ENCODE measurements at places on chromosomes 4 and X. TPM values are rescaled to one million over a fixed set of nuclear protein-coding genes. Genes with fewer than 3 reads are reported as not detected.

DNA sequence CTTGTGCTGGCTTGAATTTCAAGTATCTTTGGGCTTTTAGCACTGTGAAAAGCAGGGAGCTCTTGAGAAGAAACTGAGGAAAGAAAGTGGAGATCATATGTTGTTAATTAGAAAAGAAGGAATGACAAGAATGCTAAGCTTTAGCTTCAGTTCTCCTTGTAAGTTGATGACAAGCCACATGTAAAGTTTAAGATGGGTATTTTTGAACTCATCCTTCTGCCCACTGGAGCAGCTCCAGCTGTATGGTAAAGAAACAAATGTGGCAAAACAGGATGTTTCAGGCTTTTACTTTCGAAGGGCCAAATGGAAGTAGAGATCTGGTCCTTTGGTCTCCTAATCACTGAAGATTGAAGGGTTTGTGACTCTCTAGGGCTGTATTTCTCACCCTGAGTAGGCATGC is 137.8 kb downstream of the GUCY2F start:
- H3K4me1 ChIP-seq, result no peaks in the 10 kb centered on the region
- H3K27ac ChIP-seq, result no peak overlapping the region
- DNase-seq, result no peak
- H3K27me3 ChIP-seq, result no peaks in the 10 kb centered on the region

GRCh38 chrX:12370497-12370986 is 232.3 kb downstream of the FRMPD4 start:
- no peak overlapping the region for H3K4me3 ChIP-seq
- DNase-seq, result no peak
- no peaks in the 10 kb centered on the region for H3K36me3 ChIP-seq
- peaks cover 33% of the 10 kb centered on the region for H3K27me3 ChIP-seq
- H3K27ac ChIP-seq, result no peak overlapping the region
- H3K4me1 ChIP-seq, result no peaks in the 10 kb centered on the region

GRCh38 chr4:152153476-152154270 is 382.2 kb downstream of the FBXW7 start:
- H3K27me3 ChIP-seq, result no peaks in the 10 kb centered on the region
- DNase-seq, result no peak
- H3K27ac ChIP-seq, result no peak overlapping the region
- H3K4me1 ChIP-seq, result no peaks in the 10 kb centered on the region
- no peak overlapping the region for H3K4me3 ChIP-seq
- no peaks in the 10 kb centered on the region for H3K36me3 ChIP-seq

DNA sequence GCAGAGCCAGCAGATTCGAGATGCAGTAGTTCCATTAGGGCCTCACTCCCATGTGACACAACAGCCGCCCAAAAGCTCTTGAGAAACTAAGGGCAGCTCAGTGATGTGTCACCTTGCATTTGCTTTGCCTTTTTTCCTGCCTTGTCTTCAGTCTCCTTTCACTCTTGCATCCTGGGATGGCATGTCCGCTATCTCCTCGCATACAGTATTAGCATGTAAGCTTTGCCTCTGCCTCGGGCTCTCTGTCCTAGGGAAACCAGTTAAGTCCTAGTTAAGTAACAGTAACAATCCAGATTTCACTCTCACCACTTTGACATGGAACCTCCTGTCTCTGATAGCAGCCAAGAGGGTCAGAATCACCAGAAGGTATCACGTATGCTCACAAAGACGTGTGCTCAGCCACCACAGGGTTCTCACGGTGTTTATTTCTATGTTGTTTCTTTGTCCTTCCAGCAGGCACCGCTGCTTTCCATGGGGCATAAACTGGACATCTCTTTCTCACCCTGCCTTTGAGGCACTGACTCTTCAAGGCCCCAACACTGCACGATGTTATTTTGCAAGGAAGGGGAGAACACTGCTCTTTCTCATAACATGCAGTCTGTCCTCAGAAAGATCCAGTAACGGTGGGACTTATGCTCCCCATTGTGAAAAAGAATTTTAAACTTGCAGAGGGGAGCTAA is 26.7 kb upstream of the SORBS2 start:
- peak overlapping the region; percentile 76 for H3K27ac ChIP-seq
- no peaks in the 10 kb centered on the region for H3K36me3 ChIP-seq
- DNase-seq, result no peak
- H3K4me3 ChIP-seq, result no peak overlapping the region

Gene UGT8
- total RNA-seq, result 3.9 TPM

Data from breast epithelium (tissue), 4 donors.